ENCODE measurements at places on chromosomes 11 and 22.
A peak's percentile ranks its signal among the peaks of the same experiment; 100 is the strongest.

- DNase-seq, result no peak
These were observed 4.6 kb upstream of the DIXDC1 start for GRCh38 chr11:111932611-111932950.

DNA sequence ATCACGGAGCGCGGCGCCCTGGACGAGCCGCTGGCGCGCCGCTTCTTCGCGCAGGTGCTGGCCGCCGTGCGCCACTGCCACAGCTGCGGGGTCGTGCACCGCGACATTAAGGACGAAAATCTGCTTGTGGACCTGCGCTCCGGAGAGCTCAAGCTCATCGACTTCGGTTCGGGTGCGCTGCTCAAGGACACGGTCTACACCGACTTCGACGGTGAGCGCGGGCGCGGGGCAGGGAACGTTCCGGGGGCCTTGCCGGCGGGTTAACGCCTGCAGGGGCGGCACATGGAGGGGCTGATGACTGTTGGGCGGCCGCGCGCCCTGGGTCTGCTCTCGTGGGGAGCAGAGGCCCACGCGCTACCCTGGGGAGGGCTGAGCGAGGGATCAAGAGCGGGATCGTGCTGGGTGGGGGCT, 1.0 kb downstream of the PIM3 start:
- no peak for DNase-seq

- DNase-seq, result no peak
These were observed 591.8 kb upstream of the KIRREL3 start for GRCh38 chr11:127592371-127592770.

- no peak for DNase-seq
These were observed 138.5 kb downstream of the SWAP70 start for GRCh38 chr11:9802291-9802861.

GRCh38 chr11:130418210-130418609, 10.2 kb downstream of the ADAMTS8 start:
- DNase-seq, result no peak

DNA sequence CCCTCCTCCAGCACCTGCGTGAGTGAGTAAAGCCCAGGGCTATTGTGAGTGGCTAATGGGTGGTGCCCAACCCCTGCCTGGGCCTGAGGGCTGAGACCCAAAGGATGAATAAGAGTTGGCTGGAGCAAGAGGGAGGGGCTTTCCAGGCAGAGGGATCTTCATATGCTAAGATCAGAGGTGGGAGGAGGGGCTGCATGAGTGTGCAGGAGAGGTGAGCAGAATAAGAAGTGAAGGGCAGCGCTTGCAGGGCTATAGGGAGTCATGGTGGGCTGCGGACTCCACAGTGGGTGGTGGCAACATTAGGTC, 3.9 kb downstream of the EMID1 start:
- DNase-seq, result no peak

- no peak for DNase-seq
These were observed 107.8 kb upstream of the CHORDC1 start for GRCh38 chr11:90330632-90331031.

GRCh38 chr11:36077886-36078685, 134.2 kb downstream of the LDLRAD3 start:
- no peak for DNase-seq

DNA sequence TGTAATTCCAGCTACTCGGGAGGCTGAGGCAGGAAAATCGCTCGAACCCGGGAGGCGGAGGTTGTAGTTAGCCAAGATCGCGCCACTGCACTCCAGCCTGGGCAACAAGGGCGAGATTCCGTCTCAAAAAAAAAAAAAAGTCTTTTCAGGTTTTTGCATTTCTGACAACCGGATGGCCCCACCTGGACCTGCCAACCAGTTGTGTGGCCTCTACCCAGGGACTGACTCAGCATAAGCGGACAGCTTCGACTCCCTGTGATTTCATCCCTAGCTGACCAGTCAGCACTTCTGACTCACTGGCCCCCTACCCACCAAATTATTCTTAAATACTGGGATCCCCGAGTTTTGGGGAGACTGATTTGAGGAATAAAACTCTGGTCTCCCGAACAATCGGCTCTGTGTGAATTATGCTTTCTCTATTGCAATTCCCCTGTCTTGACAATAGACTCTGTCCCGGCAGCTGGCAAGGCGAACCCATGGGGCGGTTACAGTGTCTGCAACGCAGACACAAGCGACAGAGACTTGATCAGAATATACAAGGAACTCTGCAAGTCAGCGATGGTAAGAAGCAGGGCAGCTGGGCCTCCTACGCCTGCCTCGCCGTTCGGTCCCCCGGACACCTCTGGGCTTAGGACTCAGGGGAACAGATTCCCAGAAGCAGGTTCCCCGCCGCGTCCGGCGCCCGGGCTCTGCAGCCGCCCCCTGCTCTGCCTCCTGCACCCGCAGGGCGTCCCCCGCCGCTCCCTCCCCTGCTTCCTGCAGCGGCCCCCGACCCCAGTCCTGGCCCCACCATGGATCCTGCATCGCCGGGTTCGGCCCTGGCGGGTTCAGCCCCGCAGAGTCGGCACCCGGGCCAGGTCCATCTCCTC, 741 bp upstream of the TALDO1 start:
- DNase-seq, result no peak

- DNase-seq, result peak; percentile 15
These were observed 23.0 kb downstream of the KCNE3 start for GRCh38 chr11:74444173-74444826.

DNA sequence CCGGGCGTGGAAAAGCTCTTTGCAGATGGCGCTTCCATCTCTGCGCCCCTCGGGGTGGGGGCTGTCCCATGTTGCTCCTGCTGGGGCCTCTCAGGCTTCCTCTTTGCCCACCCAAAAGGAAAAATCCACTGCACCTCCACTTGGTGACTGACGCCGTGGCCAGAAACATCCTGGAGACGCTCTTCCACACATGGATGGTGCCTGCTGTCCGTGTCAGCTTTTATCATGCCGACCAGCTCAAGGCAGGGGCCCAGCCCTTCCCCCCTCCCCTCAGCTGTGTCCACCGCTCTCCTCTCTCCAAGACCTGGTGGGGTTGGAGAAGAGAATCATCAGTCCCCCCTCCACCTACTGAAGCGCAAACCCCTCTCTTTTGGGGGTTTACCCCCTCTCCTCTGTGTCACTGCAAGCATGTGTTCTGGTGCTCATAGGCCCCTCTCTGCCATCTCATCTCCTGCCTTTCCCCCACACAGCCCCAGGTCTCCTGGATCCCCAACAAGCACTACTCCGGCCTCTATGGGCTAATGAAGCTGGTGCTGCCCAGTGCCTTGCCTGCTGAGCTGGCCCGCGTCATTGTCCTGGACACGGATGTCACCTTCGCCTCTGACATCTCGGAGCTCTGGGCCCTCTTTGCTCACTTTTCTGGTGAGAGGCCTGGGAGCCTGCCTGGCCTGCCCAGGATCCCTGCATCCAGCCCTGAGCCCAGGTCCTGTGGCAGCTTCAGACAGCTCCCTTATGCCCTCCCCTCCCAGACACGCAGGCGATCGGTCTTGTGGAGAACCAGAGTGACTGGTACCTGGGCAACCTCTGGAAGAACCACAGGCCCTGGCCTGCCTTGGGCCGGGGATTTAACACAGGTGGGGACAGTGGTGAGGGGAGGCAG, 1.8 kb downstream of the LARGE2 start:
- DNase-seq, result no peak

DNA sequence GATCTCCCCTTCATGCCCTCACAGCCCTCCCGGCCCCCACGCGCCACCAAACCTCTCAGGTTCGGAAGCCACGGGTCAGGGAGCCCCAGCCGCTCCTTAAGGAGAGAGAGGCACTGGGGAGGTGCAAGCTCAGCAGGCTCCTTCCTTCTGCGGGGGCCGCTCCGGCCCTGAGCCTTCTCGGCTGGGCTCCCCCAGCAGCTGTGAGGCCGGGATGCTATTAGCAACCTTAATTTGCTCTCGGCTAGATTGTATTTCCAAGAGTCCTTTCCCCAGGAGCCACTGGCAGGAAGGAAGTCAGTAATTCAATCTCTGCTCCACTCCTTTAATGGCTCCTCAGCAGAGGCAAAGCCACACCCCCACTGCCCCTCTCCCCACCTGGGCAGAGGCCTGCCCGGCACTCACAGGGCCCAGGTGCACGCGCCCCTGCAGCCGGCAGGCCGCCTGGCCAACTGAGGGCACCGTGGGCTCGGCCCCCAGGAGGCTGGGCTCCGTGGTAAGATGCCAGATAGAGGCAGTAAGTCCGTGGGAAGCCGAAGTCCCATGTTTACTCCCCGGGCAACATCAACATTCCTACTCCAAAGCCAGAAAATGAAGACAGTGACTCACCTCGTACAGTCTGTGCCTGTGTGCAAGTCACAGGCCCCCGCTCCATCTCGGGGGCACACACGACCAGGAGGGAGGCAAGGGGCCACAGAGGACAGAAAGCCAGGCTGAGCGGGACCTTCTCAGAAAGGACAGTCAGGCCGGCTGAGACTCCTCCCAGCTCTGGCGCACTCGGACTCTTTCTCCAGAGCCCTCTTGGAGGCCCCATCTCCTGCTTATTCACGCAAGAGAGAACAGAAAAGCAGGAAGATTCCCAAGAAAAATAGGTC, 5.2 kb downstream of the IGSF9B start:
- peak; percentile 83 for DNase-seq

DNA sequence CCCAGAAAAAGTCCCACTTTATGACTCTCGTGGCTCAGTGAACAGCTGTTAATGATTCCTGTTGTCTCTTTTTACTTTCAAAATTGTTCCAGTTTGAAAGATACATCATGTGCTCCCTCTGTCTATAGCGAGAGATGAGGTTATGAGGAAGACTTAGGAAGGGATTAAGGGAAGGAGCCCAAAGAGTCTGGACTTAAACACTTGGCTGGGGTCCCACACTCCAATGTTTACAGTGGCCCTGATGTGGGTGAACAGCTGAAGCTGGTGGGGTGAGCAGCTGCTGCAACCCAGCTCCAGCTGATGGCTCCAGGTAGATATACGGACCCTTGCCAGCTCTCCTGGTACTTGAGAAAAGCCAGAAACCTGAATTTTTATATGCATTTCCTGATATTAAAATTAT, 84.5 kb upstream of the PLET1 start:
- DNase-seq, result no peak

GRCh38 chr11:13280092-13280722, 2.6 kb downstream of the BMAL1 start:
- DNase-seq, result no peak

DNA sequence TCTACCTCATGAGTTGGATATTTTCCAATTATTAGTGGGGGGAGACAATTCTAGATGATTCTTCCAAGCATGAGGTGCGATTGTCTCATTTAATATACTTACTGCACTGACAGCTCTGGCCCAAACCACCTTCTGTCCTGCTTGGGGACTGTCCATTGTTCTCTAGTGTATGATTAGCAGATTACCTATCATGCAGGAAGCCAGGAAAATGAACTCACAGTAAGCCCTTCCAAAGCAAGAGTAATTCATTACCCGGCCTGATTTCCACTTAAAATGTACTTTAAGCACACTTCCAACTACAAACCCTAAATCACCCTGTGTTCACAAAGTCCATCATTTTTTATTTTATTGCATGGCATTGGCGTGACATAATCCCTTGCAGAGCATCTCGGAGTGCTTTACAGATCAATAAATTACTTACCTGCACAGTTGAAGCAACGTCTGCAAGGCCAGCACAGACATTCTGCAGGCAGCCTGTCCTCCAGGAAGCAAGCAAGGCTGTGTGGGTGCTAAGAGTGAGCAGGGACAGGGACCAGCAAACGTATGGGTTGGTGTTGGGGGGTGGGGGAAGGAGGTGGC, 838.2 kb downstream of the NTM start:
- no peak for DNase-seq

- no peak for DNase-seq
These were observed 8.1 kb downstream of the CCDC15 start for GRCh38 chr11:124961972-124962609.

GRCh38 chr22:33519071-33519973, 401.0 kb downstream of the LARGE1 start:
- DNase-seq, result no peak

- no peak for DNase-seq
These were observed 67.9 kb upstream of the BLID start for GRCh38 chr11:122183933-122184332.

DNA sequence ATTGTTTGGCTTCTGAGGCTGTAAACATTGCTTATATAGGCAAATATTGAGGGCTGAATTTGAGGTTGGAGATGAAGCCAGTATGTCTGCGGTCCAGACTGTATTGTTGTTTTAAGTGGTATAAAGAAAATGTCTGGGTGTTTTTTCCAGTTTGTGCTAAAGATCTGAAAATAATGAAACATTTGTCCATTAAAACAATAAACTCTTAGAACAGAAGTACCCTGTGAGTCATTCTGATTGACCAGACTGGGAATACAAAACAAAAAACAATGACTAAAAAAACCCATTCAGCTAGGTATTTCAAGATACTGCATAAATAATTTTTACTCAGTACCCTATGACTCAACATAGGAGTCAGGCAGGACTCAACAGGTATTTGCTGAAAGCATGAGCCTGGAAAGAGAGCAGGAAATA, 20.4 kb downstream of the ALKBH8 start:
- DNase-seq, result no peak

DNA sequence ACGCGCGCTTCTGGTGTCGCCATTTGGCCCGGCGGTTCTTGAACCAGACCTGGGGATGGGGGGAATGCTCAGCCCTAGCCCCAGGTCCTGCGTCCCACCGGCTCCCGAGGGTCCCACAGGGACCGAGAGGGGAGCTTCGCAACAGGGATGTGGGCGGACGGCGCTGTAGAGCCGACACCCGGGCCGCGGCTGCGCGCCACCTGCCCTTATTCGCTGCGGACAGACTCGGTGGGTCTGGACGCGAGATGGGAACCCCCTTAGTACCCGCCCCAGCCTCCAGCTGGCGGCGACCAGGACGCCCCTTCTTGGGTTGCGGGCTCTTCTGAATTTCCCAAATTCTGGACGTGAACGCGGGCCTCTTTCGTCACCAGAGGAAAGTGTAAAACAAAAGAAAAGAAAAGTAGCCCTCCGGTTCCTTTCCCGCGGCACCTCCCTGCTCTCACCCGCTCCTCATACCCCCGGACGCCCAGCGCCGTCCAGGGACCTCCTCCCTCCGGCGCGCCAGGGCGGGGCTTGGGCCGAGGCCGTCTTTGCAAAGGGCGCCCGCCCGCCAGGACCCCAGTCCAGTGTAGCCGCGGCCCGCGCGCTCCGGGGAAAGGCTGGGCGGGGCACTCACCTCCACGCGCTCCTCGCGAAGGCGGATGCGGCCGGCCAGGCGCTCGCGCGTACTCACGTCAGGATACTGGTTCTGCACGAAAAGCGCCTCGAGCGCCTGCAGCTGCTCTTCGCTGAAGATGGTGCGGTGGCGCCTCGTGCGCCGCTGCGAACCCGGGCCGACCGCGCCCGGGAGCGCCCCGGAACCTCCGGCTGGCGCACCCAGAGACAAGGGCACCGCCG, 827 bp downstream of the GSC2 start:
- DNase-seq, result no peak

GRCh38 chr11:116553482-116553881, 219.3 kb downstream of the BUD13 start:
- no peak for DNase-seq

GRCh38 chr11:74001822-74002286, 7.0 kb downstream of the UCP3 start:
- no peak for DNase-seq

- DNase-seq, result no peak
These were observed 89.1 kb upstream of the MTNR1B start for GRCh38 chr11:92880381-92880780.
